ENCODE measurements at places on chromosomes 1 and 21.

DNA sequence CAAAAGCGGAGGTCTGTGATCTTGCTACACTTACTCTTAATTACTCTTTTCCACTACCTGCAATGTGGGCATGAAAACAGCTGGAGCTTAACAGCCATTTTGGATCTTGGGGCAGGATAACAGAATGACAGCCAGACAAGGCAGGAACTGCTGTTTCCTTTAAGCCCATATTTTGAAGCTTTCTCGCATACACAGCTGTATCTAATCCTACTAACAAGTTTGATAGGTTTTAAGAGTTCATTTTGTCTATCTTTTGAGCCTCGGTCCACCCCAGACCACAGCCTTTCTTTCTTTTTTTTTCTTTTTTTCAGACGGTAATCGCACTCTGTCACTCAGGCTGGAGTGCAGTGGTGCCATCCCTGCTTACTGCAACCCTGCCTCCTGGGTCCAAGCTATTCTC is 42.4 kb upstream of the CRB1 start:
- DNase-seq, result no peak

DNA sequence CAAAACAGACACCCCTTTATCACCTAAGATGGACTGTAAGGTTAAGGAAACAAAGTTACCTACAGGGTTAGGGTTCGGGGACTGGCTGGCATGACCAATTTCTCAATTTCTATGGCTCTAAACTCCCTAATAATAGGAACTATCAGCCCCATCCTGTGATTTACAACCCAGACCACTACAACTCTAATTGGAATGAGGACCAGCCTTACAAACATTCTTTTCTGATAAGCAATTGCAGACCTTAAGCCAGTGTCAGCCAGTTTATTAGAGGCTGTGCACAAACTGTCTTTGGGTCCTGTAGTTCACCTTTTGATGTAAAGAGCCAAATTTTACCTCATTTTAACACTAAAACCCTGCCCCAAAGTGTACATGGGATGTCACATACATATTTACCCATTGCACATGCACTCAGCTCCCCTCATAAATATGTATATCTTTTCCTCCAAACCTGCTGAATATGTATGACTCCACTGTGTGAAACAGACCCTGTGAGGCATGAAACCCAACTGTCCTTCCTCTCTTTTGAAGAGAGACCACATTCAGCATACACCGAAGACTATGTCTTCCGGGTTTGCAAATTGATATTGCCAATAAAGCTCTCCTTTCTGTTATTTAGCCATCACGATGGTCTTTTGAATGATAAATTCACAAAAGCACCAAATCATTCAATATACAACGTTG is 7.3 kb upstream of the APP start:
- DNase-seq, result no peak

DNA sequence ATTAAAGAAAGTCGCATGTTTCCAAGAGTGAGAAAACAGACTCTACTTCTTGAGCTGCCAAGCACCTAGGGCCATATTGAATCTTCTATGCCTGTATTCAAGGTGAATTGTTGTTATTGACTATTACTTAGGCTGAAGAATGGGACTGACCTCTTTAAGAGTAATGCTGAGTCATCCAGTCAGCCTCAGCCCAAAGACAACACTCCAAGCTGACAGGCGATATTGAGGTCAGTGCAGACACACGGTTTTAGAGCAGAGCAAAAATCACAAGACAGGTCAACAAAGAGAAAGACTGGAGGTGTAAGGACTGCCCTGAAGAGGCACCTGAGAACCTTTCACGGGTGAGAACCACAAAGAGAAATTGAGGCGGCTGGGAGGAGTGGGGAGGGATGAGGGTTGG is 146.9 kb downstream of the MIS18A start:
- DNase-seq, result peak; percentile 9

GRCh38 chr1:210746024-210746731 is 387.8 kb downstream of the KCNH1 start:
- DNase-seq, result no peak

GRCh38 chr1:188070848-188071247 is 1242.1 kb downstream of the PLA2G4A start:
- DNase-seq, result no peak

GRCh38 chr1:107529511-107530149 is 388.8 kb downstream of the NTNG1 start:
- DNase-seq, result peak; percentile 3

GRCh38 chr1:77170687-77171086 is 48.5 kb downstream of the PIGK start:
- no peak for DNase-seq

DNA sequence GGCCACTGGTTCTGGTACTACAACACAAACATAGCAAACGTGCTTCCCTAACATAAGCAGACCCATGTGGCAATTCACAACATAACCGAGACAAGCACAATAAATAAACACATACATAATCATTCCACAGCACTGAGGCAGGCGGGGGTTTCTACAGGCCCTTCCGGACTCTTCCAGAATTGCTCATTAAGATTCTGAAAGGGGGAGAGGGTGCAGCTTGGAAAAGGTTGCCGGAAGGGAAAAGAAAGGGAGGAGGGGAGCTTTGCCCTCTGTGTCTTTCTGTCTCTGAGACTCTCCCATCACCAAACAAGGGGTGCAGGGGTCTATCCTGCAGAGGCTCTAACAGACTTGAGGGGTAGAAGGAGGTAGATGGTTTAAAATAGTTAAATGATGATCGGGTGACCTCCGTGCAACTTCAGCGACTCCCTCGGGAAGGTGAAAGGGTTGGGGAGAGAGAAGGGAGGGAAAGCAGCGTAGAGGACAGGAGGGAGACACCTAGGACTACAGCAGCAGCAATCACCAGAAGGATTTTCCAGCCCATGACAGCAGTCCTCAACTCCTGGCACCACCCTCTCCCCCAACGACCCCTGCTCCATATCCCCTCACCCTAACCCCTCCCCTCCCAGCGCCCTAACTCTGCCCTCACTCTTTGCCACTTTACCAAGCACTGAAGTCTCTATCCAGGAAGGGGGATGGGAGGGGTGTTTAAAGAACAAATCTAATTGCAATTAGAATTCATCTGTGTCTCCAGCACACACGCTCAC is 365.5 kb upstream of the ESRRG start:
- no peak for DNase-seq

DNA sequence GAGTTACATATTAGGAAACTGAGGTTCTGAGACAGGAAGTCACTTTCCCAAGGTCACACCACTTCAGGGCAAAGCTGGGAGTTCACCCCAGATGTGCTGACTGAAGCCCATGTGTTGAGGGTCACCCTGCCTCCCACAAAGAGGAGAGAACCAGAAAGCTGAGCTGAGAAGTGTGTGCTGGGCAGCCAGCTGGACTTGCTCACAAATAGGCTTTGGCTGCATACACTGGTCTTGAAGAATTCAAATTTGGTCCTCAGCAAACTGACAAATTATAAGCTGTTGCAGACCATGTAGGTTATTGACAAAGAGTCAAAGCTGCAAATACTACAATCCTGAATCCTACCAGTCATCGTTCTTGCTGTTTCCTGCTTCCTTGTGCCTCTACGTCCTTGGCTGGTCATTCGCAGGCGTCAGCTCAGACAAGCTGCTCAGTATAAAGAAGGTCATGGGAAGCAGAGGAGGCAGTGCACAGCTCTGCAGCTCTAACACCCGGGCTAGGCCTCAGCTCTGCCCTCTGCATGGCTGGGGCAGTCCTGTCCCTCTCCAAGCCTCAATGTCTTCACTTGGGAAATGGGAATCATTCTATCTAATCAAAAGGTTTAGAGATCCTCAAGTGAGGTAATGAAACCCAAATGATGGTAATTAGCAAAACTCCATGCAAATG is 40.0 kb downstream of the CDCP2 start:
- no peak for DNase-seq

- DNase-seq, result no peak
These were observed 85.4 kb upstream of the TIAM1 start for GRCh38 chr21:31429506-31429905.

DNA sequence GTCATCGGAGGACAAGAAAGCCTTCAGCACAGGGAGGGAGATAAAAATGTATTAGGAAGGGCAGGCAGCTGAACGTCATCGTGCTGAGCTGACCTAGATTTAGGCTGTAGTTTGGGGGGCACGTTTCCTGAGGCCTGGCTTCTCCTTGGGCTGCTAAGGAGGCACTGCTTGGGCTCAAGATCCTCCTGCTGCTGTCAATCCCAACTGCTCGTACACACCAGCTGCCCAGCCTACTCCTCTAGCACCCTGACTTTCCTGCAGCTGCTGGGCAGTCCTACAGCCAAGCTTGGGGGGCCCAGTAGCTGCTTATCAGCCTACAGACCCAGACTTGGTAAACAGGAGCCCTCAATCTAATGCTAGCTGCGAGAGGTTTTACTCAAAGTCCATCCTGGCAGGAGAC is 6.2 kb downstream of the TMEM35B start:
- no peak for DNase-seq

GRCh38 chr1:13479171-13479856 is 34.5 kb downstream of the LRRC38 start:
- no peak for DNase-seq

GRCh38 chr1:54459140-54459539 is 52.9 kb upstream of the SSBP3 start:
- no peak for DNase-seq

GRCh38 chr21:45347712-45348499 is 57.1 kb upstream of the COL18A1 start:
- no peak for DNase-seq

- DNase-seq, result no peak
These were observed 152.7 kb upstream of the COL6A1 start for GRCh38 chr21:45828580-45829570.

GRCh38 chr1:52532247-52532646 is 20.6 kb downstream of the TUT4 start:
- DNase-seq, result no peak

DNA sequence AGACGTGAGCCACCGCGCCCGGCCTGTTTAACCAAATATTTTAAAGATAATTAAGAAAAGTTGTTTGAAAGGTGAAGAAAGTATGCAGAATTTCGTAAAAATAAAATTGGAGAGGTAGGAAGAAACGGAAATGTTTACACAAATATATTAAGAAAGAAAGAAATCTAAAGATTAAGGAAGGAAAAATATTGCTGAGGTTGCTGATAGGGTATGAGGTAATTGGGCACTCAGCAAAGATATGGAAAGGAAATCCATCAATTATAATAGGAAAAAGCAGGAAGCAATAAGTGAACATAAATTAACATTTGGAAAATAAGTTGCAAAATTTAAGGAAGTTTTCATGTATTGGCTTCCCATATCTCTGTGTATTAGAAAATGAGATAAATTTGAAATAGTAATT is 225.9 kb downstream of the KCNT2 start:
- no peak for DNase-seq

DNA sequence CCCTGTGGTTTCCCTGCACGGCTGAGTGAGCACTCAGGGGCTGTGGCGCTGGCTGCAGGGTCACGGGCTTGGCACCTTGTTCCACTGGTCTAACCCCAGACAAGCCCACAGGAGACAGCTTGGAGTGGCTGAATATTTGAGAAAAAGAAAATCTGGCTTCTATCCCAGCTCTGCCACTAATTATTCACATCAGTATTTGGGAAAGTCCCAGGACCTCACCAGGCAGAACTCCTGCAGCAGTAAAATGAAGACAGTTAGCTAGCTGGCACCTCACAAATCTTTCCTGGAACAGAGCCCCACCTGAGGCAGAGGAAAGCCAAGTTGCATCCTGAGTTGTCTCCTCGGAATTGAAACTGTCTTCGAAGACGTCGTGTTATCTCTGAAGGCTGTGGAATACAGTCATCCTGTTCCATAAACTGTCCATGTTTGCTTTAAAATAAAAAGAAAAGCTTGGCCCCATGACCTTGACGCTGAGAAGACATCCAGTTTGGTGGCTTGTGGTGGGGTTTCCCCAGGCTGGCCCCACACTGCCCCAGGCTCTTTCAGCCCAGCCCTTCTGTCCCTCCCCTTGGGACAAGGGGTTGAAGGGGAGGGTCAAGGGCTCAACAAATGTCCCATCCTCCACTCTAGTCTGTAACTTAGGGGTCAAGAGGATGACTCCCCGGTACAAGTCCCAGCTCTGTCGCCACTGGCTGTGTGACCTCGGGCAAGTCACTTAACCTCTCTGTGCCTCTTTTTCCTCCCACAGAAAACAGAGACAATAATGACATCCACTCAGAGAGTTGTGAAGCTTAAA is 93.8 kb upstream of the TMPRSS2 start:
- peak; percentile 70 for DNase-seq

DNA sequence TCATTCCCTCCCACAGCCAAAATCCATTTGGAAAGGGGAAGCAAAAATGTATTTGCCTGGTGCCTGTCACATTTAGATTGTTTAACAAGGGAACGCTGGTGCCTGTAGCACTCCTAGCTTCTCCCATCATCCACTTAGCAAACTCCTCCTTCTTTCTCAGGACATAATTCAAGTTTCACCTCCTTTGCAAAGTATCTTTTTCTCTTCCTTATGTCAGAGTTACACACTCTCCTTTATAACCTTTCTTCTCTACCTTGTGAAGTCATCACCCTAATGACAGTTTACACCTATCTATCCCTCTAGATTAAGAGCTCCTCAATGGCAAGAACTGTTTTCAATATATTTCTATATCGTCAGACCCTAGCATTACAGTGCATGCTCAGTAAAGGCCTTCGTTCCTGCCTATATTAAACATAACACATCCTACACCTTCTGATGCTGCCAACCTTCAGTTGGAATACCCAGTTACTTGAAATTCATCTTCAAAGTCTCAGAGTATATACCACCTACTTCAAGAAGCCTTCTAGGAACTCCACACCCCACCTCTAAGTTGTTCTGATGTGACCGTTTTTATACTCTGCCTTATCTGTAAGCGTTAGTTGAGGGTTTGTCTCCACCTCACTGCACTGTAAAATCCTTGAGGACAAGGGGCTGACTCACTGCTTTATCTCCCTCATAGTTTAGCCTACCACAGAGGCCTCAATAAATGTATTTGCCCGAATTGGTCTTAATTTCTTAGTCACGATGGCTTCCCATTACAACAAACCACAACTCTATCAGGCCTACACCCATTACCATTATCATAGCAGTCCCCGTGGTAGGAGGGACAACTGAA is 1.0 kb upstream of the EPS15 start:
- DNase-seq, result no peak

GRCh38 chr1:147091801-147092200 is 80.5 kb downstream of the PRKAB2 start:
- no peak for DNase-seq

DNA sequence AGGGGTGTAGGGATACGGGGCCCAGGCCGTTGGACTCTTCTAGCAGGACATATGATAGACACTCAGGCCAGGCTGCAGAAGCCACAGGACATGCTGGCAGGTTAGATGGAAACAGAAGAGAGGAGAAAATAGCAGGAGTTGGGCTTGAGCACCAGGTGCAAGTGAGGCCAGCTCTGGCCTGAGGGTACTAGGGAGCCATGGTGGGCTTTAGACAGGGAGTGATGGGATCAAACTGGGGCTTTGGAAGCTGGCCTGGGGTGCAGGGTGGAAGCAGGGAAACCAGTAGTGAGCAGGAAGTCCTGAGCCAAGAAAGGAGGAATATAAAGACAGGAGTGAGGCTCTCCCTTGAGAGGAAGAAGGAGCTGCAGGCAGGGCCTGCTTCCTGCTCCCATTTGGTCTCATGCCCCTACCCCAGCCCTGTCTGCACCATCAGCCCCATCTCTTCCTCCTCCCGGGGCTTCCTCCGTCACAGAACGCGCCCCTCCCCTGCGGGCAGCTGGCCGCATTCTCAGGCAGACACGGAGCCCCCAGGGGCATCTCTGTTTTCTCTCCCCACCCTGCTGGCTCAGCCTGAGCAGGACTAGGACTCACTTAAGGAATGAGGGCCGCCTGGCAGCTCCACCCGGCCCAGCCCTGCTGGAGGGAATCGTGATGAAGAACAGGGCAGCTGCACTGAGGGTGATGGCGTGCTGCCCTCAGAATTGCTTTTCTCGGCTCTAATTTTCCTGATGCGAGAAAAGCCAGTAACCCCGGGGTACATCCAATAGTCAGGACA is 165.5 kb upstream of the TMEM51 start:
- no peak for DNase-seq

Measured in thyroid gland (tissue), 4 donors.